ENCODE measurements at places on chromosomes 7 and 10.

GRCh38 chr7:148031019-148031418 is 559.5 kb upstream of the C7orf33 start:
- DNase-seq: no peak

DNA sequence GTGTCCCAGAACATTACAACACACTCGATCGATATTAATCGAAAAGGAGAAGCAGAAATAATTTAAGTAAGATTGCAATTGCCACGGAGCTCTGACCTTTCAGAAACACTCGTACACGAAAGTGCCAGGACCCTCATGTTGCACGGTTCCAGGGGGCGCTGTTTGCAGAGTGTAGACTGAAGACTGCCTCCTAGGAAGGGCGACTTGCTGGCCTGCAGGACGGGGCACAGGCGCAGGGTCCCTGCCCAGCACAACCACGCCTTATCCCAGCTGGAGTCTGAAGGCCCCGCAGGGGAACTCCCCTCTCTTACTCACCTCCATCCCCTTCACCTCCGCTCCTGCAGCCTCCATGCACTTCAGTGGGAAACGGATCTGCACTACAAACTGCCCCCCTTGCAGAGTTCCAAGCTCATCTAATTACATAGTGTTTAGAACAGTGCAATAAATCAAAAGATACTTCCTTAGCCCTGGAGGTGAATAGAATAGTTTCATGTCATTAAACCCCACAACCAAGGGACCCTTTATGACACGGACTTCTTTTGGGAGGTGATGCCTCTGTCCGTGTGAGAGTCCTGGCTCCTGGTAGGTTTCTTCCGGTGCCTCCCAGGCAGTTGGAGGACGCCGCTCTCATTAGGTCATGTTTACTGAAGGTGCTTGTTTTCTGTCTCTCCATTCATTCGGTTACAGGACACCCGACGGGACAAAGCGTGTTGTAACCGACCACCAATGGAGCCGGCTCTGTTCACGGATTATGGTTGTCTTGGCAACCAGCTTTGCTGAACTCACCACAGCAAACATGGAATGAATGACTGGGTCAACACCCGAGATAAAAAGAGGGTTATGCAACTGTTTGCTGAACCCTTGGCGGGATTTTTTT is 262.2 kb downstream of the BAMBI start:
- no peak for DNase-seq

DNA sequence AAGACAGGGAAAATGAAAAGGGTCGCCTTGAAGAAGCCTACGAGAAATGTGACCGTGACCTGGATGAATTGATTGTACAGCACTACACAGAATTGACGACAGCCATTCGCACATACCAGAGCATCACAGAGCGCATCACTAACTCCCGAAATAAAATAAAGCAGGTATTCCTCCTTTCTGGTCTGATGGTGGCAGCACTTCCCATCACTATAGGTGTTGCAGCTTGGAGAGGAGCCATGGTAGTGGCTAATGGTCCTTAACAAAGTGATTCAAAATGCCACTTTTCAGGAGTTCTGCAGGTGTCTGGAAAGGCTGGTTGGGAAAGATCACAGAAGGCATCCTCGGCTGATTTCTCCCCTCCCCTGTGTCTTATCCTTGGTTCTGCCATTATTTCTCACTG is 22.1 kb downstream of the EXOC4 start:
- no peak for DNase-seq

- DNase-seq: no peak
Measured at GRCh38 chr7:145863-146262, 46.5 kb upstream of the FAM20C start.

DNA sequence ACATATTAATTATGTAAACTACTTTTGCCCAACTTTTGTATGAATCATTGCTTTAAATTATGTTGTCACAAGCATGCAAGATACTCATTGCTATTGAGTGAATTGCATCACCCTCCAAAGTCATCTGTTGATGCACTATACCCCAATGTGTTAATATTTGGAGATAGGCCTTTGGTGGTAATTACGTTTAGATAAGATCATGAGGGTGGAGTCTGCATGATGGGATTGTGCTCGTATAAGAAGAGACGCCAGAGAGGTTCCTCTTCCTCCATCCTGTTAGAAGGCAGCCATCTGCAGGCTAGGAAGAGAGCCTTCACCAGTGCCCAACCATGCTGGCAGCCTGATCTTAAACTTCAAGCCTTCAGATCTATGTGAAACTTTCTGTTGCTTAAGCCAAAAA is 95.3 kb upstream of the MAGI2 start:
- DNase-seq: no peak

DNA sequence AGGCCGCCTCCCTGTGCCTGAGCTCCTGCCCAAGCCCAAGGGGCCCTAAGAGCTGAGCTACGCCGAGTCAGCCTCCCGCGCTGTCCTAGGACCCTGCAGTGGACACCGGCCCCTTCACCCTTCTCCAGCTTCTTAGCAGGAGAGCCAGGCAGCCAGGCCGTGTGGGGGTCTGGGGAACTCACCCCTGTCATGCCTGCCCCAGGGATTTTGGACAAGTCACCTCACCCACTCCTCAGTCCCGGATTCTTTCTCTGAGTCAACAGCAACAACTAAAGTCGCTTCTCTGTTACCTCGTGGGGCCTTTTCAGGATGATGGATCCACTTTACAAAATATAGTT is 79.3 kb downstream of the MKI67 start:
- DNase-seq: no peak

- DNase-seq: peak; percentile 86
Measured at GRCh38 chr7:77537136-77537777, at the start of gene PTPN12. TSS of gene PTPN12 (plus strand) at chr7:77537295. CDS start at chr7:77537547, 252 bp downstream.

GRCh38 chr10:25294032-25294926 is 119.5 kb downstream of the GPR158 start:
- DNase-seq: no peak

DNA sequence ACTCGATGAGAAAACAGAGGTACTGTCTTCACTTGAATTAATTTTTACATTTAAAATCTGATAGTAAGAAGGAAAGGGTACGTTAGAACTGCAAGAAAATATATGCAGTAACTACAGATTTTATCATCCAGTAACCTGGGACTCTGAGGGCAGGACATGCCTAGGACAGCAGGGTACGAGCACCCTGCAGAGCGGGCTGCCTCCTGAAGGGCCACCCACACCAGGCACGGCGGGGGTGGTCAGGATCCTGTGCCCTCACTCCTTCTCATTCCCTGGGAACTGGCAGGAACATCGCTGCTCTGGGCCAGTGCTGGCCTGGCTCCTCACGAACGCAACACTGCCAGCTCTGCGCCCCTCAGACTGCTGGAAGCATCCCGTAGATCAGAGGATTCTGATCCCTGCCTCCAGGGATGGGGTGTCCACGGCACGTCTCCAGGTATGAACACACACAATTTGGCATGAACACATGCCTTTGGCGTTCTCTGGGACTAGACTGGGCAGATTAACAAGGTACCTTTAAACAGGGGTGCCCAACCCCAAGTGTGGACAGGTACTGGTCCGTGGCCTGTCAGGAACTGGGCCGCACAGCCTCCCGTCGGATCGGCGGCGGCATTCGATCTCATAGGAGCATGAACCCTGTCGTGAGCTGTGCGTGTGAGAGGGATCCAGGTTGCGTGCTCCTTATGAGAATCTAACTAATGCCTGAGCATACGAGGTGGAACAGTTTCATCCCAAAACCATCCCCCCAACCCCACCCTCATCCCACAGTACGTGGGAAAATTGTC is 99.3 kb upstream of the FAM20C start:
- no peak for DNase-seq

DNA sequence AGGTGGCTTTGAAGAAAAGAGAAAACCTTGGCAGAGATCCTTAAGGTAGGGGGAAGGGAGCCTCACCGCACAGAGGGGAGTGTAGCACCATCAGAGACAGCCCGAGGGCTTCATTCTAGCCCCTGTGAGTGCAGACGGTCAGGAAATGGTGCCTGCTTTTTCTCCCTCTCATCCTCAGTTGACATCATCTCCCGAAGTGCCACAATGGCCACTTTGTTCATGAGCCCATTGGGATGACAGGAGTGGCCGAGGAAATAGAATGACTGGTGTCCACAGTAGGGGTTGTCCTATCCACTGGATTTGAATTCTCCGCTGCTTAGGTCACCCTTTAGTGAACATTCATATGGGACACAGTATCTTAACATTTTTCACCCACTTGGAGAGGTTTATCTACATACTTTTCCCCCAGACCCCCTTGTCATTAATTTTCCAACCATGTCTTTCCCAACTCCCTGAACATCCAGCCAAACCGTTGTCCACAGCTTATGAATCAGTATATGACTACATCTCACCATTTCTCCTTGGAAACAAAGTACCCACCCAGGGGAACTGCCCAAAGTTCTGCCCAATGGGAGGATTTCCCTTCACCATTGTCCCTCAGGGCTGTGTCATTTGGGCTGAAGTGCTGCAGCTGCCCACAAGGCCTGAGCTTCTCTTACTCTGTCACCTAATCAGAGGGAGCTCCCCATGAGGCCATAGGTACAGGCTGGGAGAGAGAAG is 108.8 kb downstream of the ADCY1 start:
- peak; percentile 58 for DNase-seq
